ENCODE measurements at places on chromosomes 3 and 15.

DNA sequence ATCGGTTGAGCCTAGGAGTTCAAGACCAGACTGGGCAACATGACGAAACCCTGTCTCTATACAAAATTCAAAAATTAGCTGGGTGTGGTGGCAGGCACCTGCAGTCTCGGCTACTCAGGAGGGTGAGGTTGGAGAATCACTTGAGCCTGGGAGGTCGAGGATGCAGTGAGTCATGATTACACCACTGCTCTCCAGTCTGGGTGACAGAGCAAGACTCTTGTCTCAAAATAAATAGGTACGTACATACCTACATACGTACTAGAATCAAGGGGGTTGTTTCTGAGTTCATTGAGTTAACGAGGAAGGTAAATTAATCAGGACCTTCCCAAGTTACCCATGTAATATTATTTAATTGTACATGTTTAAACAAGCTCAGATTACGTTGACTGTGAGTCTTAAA, 97.5 kb downstream of the CHL1 start:
- DNase-seq, result no peak

DNA sequence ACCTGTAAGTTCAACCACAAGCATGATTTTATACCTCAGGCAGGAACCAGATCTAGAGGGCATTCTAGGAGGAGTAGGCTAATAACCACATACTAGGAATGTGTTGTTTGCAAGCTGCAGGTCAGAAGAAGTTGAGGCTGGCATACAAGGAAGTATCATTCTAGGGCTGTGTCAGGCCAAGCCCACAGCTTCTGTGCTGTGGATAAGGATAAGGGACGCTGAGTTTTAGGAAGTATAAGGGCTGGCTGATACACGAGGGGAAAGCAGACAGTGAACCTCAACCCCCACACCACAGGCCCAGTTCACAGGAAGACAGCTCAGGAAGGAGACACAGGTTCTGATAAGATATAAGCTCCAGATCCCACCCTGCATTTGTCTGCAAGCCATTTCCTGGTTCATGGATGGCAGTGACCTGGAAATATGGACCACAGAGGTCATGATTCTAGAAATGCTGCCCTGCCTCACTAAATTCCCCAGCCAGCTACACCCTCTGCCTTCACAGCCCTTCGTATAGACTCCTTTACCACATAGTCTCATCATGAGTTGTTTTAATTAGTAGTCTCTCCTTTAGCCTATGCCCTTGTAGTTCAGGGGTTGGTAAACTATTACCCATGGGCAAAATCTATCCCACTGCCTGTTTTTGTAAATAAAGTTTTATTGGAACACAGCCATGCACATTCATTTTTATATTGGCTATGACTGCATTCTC, 260.7 kb downstream of the OPA1 start:
- no peak for DNase-seq

GRCh38 chr3:35817216-35817615, 177.9 kb downstream of the ARPP21 start:
- DNase-seq, result no peak

DNA sequence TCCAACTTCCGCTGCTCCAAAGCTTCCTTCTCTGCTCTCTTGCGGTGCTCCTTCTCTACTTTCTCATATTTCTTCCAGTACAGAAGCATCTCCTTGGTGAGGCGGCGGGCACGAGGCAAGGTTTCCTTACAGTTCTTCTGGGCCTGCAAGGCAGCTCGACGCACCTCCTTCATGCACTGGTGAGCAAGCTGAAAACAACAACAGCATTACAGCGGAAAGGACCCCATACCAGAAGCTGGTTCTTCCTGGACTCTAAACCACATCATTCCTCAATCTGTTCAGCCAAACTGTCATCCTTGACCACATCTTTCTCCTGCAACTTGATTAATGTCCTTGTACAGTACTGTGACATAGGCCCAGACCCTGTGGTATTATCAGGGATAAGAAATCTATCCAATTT, 36.4 kb downstream of the INO80 start:
- no peak for DNase-seq

DNA sequence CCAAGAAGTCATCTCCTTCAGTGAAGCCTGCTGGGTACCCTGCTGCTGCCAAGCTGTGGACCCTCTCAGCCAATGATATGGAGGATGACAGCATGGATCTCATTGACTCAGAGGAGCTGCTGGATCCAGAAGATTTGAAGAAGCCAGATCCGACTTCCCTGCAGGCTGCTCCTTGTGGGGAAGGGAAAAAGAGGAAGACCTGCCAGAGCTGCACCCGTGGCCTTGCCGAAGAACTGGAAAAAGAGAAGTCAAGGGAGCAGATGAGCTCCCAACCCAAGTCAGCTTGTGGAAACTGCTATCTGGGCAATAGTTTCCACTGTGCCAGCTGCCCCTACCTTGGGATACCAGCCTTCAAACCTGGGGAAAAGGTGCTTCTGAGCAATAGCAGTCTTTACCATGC, 13.7 kb upstream of the ANP32A start:
- DNase-seq, result no peak

- DNase-seq, result no peak
These were observed 15.1 kb upstream of the SEC13 start for GRCh38 chr3:10335871-10336622.

DNA sequence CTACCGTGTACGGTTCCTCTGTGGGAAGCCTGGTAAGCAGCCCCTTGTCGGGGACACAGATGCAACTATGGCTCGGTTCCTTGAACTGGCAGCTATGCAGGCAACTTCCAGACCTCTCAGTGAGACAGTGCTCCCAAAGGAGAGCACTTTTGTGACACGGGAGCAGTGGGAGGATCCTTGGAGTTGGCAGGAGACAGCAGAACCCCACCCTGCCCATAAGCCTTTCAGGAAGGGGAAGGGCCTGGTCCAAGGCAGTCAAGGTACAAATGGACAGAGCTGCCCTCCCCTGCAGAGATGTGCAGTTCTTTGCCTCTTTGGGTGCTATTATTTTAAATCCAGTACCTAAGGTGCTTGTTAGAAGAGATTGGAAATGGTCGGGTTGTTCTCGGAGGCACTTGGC, 94.5 kb downstream of the MESD start:
- no peak for DNase-seq

DNA sequence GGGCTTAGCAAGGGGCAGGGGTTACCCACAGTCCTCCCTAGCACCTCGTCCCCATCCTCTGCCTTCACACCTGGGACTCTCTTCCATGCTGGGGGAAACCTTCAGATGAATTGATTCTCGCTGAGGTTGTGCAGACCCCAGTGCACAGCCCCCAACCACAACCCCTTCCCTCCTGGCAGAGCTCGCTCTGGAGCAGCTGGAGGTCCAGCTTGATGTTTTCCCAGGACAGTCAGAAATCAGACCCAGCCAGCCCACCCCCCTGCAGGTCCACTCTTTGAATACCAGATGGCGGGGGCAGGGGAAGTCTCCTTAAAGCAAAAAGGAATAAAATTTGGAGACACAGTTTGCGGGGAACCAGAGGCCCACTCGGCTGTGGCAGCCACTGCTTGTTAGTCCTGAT, 234.4 kb downstream of the XXYLT1 start:
- no peak for DNase-seq

DNA sequence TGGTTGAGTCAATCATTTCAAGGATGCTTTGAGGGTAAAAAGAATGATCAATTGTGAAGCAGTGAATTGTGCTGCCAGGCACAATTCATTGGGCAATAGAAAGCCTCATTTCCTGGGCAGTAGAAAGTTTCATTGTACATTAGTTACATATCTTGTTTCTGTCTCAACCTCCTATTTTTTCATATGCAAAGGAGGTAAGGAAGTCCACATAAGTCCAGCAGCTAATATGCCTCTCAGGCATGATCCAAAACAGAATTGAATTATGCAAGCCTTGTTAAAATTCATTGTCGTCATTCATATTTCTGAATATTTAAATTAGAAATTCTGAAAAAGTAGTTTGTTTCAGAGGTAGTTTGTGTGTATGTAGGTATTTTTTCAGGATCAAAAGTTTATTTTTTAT, 65.8 kb downstream of the TFRC start:
- no peak for DNase-seq

DNA sequence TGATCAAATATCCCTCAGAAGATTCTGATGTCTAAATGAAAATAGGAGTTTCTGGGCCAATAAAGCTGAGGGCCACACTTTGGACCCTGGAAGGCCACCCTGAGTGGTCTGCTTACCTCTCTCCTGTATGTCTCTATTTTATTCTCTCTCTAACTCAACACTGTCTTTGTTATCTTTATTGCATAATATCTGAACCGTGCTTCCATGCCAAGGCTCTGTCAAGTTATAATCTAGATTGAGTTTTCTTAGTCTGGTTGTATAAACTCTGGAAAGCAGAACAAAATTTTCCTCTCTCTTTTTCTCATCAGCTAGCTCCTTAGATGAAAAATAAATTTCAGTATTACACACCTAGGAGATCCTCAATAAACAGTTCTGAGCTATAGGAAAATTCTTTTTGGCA, 36.2 kb upstream of the ACTL6A start:
- no peak for DNase-seq

DNA sequence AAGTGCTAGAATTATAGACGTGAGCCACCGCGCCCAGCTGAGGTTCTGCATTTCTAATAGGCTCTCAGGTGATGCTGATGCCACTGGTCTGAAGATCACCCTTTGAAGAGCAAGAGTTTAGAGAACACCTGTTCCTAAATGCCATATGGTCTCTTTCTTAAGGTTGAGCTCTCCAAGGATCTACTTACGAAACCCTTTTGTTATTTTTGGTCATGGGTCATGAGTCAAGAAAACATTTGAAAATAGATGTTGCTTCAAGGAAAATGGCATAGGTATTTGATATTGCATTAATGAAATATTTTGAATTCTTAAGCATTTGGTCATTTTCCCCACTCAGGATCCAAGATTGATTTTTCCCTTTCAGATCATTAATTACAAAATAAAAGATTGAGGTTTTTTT, 74.7 kb upstream of the SOX2 start:
- DNase-seq, result no peak

- DNase-seq, result peak; percentile 72
These were observed 11.1 kb downstream of the RUVBL1 start for GRCh38 chr3:128112357-128112968.

DNA sequence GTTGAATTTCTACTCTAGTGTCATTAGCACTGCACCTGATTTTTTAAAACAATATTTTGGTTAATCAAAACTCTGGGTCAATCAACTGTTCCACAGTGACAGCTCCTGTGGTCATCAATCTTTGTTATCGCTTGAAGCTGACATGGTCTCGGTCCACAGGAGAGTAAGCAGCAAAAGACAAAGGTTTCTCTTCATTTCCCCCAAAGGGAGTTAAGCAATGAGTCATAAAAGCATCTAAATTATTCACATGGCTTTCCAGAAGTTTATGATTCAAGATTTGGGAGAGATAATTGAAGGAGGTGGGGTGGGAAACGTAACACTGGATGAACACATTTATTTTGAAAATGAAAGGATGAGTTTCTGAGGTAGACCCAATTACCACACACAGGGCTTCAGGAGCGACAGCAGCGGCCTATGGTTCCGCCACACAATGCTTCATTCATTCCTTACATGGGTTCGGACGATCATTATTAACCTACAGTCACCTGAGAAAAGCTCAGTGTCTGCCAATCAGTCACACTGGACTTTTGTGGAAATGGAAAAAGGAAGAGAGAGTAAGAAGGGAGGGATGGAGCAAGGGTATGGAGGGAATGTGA, 505.1 kb downstream of the FHIT start:
- no peak for DNase-seq

- no peak for DNase-seq
These were observed 303.4 kb upstream of the DNAJC19 start for GRCh38 chr3:181292984-181293383.

DNA sequence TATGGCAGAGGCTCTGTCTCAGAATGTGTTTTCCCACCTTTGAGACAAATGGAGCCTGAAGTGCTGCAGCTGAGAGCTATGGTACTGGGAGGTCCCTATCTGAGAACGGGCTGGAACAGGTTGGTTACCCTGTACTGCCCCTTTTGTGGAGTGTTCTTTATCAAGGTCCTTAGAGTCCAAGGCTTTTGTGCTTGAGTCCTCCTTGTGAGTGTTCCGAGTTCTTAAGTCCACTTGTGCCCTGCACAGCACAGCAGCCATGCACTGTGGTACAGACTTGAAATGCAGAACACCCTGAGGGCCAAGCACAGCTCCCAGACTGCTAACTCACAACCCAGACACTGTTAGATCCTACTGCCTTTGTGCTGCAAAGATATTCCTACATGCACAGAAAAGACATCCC, 67.8 kb downstream of the ARHGAP31 start:
- DNase-seq, result no peak

DNA sequence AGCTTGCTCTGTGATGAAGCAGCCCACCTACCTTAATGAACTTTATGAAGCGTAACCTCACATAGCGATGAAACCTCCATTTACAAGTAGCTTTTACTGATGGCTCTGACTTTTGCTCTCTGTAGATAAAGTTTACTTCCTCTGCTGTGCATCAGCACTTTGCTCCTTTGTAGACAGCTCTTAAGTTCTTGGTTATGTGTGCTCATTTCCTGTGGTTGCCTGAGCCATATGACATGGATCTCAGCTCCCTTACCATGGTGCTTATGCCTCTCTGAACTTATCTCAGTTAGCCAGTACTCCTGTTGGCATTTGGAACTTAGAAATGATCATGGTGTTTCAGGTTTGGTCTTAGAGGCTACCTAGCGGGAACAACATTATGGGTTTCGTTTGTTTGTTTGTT, 7.8 kb downstream of the MFSD1 start:
- DNase-seq, result no peak

DNA sequence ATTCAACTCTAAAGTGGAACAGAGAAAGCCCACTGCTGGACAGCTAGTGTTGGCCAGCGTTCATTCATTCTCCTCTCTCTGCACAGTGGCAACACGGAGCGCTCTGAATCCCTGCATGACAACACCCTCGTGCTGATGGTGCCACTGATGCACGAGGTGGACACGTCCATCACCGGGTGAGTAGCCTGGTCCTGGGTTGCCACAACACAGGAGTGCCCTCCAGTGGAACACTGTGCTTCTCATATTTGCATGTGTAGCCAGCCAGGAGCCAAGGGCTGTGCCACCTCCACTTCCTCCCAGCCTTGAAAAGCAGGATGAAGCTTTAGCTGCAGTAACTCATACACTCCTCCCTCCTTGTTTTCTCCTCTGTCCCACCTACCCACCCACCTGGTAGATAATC, 120.0 kb upstream of the CTDSPL start:
- no peak for DNase-seq

DNA sequence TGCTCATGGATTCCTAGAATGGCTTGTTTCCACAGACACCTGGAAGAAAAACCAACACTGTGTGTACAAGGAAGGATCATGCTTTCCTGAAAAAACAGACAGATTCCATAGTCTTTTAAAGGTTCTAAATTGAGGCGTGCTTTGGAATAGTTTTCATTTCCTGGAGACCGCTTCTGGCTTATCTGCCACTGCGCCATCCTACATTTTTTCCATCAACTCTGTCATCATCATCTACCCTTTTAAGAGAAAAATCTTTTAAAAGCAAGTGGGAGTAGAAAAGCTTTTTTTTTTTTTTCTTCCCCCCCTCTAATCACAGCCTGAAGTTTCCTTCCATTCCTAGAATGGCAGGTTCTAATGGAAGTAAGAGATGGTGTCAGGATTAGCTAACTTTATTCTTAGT, 379.4 kb upstream of the C2CD4B start:
- no peak for DNase-seq

Data from CD4-positive, alpha-beta T cell treated with Interleukin-2 at 100 ng/mL for 4 hours (primary cell).